ENCODE measurements at places on chromosomes 5 and 9.
A peak's percentile ranks its signal among the peaks of the same experiment; 100 is the strongest.

GRCh38 chr5:84859056-84859455, 474.4 kb upstream of the EDIL3 start:
- no peak for DNase-seq

- DNase-seq, result no peak
Observed at GRCh38 chr9:69004836-69005235, 9.1 kb downstream of the PRKACG start.

DNA sequence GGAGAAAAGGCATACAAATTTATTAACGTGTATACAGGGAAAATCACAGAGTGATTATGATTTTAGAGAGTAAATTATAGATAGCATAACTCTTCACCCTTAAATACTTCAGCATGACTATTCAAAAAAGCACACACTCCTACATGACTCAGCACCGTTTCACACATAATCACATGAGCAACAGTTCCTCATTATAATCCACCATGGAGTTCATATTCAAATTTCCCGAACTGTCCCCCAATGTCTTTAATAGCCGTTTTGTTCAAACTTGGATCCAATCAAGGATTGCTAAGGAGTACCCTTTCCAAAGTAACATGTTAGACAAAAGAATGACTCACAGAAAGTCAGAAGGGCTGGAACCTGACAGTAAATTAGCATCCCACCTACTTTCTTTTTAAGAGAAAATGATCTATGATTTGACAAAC, 32.1 kb downstream of the RAPGEF1 start:
- peak; percentile 47 for DNase-seq

GRCh38 chr5:171725205-171725601, 60.4 kb upstream of the SMIM23 start:
- DNase-seq, result no peak

GRCh38 chr5:111507276-111507675, 5.1 kb downstream of the STARD4 start:
- DNase-seq, result no peak

- DNase-seq, result peak; percentile 39
Observed at GRCh38 chr9:69759021-69759420, 790 bp downstream of the PTAR1 start.

DNA sequence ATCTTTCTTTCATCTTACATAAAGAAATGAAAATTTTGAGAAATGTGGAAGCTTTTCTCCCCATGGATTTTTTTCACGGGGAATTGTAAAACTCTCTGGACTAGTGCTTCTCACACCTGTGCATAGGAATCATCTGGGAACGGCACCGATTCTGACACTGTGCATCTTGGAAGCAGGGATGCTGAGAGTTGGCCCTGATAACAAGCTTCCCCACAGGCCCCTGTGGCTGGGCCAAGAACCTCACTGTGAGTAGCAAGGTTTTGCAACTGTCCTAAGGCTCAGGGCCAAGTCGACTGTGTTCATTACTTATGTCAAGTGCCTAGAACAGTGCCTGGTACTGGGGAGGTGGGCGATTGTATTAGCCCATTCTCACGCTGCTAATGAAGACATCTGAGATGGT, 107.9 kb upstream of the ICE1 start:
- DNase-seq, result no peak

DNA sequence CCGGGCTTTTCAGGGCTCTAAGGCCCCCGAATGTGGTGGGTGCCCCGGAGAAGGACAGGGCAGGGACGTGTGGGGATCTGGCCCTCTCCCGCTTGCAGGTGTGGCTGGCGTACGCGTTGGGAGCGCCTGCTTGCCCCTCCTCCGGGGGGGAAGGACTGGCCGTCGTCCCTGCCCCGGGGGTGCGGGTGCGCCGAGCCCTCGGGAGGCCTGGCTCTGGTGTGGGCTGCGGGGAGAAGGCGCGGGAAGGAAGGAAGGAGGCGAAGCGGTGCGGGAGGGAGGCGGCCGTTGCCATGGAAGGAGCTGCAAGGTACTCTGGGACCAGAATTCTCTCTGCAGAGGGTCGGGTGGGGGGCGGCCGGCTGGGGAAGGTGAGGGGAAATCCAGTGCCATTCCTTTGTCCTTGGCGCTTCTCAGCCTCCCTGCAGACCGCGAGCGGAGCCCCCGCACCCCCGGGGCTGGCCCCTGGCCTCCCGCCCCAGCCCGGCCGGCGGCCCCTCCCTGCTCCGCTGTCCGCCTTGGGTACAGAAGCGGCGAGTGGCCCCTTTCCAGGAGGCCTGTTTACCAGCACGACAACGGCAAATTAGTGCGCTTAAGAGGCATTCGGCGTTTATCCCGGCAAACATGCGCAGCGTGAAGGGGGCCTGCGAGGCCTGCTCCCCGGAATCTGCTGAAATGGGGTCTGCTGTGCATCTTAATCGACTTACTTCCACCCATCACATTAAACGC, 67.1 kb upstream of the UNC5A start:
- no peak for DNase-seq

GRCh38 chr5:171481571-171482433, 62.4 kb downstream of the FGF18 start:
- no peak for DNase-seq

- DNase-seq, result peak; percentile 15
Observed at GRCh38 chr5:166399781-166400180, 1891.7 kb upstream of the WWC1 start.

- DNase-seq, result no peak
Observed at GRCh38 chr9:97412626-97413385, 910 bp downstream of the TDRD7 start.

DNA sequence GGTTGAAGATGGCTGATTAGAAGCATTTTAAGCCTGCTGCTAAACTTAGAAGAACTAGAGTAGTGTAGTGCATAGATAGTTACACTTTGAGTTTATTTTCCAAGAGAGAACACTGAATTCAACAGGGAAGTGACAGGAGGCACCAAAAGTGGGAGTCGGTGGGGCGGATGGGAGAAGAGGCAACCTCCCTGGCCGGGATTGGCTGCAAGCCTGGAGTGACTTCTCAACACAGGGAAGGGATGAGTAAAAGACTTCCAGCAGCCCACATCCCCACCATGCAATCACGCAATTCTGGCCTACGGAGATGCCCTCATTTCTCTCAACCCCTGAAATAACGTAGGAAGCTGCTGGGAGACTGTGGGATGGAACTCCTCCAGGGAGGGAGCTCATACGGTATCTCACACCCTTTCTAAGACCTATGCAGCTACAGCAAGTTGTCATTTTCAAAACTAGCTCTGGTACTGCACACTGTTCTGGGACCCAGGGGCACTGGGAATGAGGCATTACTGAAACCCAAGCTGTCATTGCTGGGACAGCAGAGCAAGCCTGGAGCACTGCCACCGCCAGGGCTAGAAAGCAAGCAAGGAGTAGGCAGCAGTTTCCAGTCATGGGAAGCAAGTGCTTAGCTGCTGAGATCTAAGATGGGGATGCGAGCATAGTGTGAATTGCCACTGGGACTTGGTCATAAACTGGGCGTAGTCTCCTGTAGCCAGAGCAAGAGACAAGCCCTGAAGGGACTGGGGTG, 331.6 kb upstream of the PTGER4 start:
- DNase-seq, result no peak

DNA sequence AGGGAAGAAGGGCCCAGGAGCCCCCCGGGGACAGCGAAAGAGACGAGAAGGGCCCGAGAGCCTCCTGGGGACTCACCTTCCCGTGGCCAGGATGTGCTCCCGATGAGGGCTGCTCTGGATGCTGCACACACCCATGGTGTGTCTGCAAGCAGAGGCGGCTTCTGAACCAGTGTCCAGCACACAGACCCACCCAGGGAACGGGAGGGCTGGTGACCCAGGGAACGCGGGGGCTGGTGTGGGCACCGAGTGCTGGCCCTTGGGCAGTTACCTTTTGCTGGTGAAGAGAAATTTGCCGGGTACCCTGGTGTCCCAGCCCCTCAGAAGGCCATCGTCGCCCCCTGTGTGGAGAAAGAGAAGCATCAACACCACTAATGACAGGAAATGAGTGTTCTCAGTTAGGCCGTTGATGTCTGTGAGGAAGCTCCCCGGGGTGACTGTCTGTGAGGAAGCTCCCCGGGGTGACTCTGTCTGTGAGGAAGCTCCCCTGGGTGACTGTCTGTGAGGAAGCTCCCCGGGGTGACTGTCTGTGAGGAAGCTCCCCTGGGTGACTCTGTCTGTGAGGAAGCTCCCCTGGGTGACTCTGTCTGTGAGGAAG, 13.2 kb downstream of the MRPL41 start:
- no peak for DNase-seq

DNA sequence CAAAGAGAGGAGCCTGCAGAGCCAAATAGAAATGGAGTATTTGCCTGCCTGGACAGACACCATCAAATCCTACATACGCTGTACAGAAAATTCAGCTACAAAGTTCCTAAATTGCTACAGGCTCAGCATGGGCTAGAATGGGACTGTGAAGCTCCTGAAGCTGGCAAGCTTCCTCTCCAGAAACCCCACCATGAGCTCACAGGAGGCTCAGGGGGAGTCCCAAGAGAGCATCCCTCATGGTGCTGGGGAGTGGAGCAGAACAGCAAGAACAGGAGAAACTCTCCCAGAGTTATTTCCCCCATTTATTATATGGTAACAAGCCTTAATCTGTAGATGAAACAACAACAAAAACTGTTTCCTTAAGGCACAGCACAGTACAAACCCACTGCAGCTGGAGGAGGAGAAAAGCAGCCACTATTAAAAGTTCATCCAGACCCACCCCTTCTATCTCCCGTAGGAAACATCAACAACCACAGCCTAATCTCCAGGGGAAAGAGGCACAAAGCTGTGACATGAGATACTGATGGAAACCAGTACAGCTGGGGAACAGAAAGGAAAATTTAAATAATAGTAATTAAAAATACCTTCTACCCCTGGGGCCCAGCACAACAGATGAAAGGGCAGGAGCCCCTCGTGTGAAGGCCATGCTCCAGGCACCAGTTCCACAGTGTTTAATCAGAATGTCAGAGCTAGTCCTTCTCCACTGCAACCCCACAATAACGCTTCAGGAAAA, 548.5 kb downstream of the MTRR start:
- DNase-seq, result no peak

GRCh38 chr5:18920966-18921365, 1067.0 kb downstream of the CDH18 start:
- no peak for DNase-seq

DNA sequence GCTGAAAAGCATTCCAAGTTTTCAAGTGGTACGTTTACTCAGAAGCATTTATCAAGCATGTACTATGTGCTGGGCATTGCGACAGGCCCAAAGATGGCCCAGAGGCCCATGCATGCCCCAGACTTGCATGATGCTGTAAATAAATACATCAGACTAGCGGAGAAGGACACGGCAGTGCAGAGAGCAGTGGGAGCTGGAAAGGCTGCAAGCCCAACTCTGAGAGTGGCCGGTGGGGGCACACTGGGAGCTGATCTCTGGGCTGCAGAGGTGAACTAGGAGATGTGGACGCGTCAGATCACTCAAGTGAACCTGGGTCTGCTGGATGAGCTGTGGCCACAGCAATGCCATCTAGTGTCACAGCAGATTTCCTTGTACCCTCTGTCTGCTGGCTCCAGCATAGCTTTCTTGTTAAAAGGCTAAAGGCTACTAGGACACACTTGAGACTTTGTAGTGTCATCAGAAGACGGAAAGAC, 246.9 kb downstream of the FANCC start:
- no peak for DNase-seq

DNA sequence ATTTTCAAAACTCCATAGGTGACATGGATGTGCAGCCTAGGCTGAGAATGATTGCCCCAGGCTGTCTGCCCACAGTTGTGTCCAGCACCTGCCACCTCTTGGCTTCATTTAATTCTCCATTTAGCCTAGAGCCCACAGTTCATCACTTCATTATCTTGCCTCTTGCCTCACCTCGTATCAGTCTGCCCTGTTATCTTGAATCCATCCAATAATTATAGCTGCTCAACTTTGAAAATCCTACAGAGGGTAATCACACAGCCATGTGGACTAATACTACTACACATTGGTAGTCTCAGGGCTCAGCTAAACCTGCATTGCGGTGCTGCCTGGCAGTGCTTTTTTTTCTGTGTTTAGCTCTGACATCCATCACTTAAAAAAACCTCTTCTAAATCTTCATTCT, 7.4 kb downstream of the UGCG start:
- DNase-seq, result no peak

DNA sequence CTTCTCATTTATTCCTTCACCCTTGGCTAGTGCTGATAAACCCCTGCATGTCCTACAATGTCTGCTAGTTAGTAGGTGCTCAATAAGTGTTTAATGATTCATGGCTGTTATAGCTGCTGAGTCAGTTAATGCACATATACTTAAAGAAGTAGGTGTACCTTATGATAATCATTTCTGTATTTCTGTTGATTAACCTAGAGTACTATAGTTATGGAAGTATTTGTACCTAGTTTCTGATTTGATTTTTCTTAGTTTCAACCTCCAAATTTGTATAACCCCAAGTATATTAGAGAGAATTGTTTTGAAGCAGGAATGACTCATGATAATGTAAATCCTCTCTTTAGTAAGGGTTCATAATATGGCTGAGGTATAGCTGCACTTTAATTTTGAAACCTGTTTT, 8.9 kb downstream of the SMAD5 start:
- no peak for DNase-seq

DNA sequence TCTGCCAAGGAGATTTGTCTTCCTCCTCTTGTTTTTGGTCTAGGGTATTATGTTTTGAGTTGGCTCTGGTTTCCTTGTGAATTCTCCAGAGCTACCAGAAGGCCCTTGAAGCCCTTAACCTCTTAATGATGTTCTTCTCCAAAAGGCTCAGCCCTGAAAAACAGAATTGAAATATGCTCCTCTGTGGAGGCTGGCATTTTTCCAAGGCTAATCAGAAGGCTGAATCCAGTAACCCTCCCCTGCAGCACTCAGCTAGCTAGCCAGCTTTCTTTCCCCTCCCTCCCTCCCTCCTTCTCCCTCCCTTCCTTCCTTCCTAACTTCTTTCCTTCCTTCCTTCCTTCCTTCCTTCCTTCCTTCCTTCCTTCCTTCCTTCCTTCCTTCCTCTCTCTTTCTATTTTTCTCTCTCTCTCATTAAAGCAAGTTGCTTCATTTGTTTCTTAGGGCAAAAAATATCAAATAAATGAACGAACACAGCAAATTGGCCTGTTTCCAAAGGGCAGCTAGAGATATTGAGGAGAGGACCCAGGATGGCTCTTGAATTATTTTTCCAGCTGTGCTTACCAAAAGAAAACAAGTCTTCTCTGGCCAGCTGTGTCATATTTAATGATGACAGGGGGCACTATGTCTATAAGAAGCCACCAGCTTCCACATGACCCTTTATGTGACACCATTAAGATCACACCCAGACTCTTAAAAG, 38.7 kb downstream of the JAKMIP2 start:
- DNase-seq, result no peak

- DNase-seq, result no peak
Observed at GRCh38 chr5:17399931-17400330, 98.1 kb upstream of the TAF11L2 start.

GRCh38 chr5:153880106-153880505, 158.6 kb downstream of the FAM114A2 start:
- no peak for DNase-seq

Data from stomach (tissue), 19 donors.